ENCODE measurements at places on chromosomes 13 and 19. TPM values are rescaled to one million over a fixed set of nuclear protein-coding genes. Genes with fewer than 3 reads are reported as not detected.

Gene FCAR
- total RNA-seq: 5.2 TPM

Gene GSX1
- total RNA-seq: not detected

Gene SLC25A41
- not detected for total RNA-seq

Gene ZNF723
- total RNA-seq: not detected

Gene ITGBL1
- 30.7 TPM for total RNA-seq

Measured in camera-type eye (tissue), 1 donor.